Activated naive CD8-positive, alpha-beta T cell treated with anti-CD3 and anti-CD28 coated beads, Interleukin-2, amount 10 ng/mL, durations not matched to agents 7 days and 5 days (primary cell): ENCODE measurements at places on chromosomes 2 and 18. TPM values are rescaled to one million over a fixed set of nuclear protein-coding genes. Genes with fewer than 3 reads are reported as not detected.

GRCh38 chr2:227031379-227031778 lies 132.6 kb downstream of the COL4A4 start:
- DNase-seq = no peak

DNA sequence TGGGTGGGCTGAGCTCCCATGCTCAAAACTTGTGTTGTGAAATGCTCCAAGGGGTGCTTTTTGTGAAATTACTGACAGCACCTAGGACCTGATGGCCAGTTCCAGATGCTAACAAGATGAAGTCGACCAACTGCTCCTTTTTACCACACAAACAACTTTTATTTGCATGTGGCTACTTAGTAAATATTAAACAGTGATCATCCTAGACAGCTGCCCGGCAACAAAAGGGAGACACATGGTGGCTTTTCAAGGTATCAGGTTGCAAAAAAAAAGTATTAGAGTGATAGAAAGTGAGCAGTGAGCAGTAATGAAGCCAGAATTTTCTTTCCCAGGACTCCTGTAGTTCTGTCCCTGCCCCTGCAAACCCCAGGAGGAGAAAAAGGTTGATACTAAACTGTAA lies 118.5 kb downstream of the RPIA start:
- DNase-seq = no peak

GRCh38 chr18:58464104-58464625 lies 164.7 kb downstream of the ALPK2 start:
- no peak for DNase-seq

Gene SLC5A7
- total RNA-seq = not detected

DNA sequence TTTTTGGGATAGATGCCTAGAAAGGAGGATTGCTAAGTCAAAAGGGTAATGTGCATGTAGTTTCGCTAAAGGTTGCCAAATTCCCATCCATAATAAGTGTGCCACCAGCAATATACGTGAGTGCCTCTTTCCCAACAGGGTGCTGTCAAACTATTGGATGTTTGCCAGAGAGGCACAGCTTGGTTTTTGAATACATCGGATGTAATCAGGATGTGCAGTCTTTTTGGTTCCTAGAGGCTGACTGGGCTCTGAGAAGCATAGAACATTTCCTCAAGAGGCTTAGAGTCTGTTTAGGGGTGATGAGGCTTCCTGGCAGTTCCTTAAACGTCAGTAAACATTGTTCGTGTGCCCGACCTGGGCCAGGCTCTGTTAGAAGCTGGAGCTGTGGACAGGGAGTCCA lies 28.0 kb downstream of the AGAP1 start:
- no peak for DNase-seq

GRCh38 chr2:22967756-22968155 lies 417.2 kb upstream of the KLHL29 start:
- DNase-seq = no peak

GRCh38 chr2:86069091-86069685 lies 36.5 kb downstream of the POLR1A start:
- no peak for DNase-seq

DNA sequence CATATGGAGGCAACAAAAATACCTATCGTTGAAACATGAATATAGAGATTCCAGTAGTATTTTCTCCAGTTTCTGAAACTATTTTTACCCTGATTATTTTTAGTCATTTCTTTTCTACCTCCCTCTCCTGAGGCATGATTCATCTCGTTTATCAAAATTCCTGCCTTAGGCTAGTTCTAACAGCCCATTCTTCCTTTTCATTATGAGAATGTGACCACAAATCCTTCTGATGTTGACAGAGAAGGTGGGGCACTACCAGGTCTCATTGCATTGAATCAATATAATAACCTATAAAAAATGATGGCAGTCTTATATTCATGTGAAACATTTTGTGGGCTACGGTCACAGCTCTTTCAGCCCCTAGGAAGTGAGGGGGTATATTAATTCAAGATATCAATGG lies 406.5 kb upstream of the UBE2E3 start:
- no peak for DNase-seq

GRCh38 chr2:176852667-176853066 lies 359.9 kb upstream of the HNRNPA3 start:
- peak; percentile 31 for DNase-seq

DNA sequence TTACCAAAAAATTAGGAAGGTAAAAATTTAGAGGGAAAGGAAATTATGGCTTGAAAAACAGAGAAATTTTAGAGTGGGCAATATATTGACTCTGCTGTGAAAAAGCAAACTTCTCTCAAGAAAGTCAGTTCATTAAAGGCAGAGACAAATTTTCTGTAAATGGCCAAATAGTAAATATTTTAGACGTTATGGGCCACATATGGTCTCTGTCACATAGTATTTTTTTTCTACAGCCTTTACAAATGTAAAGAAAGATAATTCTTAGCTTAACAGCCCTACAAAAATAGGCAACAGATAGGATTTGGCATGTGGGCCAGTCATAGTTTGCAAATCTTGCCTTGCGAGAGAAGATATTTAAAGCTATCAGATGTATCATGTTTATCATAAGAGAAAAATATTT lies 1750.4 kb downstream of the SUCLG1 start:
- DNase-seq = no peak
